ENCODE measurements at places on chromosomes 7 and 10. TPM values are rescaled to one million over a fixed set of nuclear protein-coding genes. Genes with fewer than 3 reads are reported as not detected.

Gene SLC16A12
- total RNA-seq = 0.03 TPM

Gene ATP6V0A4
- not detected for total RNA-seq

Gene FAM25C
- total RNA-seq = not detected

Gene C10orf53
- total RNA-seq = not detected

DNA sequence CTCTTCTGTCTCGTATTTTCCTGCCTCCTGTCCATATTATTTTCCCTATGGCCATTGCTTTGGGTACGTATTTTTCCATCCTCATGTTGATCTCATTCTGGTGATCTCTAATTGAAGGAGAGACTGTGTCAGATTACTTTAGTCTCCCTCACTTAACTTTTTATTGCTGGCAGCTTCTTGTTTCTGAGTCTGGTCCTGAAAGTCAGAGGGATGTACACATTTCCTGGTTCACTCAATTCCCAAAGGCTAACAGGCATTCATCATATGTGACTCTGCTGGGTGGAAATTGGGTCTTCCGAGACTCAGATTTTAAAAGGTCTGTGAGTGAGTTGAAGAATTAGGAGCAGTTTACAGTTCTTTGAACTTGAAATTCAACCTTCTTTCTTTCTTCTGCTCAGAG is 10.9 kb downstream of the UMAD1 start:
- no peak for DNase-seq

Gene RTKN2
- total RNA-seq = 3.7 TPM

Gene INHBA
- total RNA-seq = not detected
